ENCODE measurements at places on chromosomes 4 and X.

- no peak for DNase-seq
Measured at GRCh38 chr4:33886356-33886755, 2358.0 kb downstream of the ARAP2 start.

DNA sequence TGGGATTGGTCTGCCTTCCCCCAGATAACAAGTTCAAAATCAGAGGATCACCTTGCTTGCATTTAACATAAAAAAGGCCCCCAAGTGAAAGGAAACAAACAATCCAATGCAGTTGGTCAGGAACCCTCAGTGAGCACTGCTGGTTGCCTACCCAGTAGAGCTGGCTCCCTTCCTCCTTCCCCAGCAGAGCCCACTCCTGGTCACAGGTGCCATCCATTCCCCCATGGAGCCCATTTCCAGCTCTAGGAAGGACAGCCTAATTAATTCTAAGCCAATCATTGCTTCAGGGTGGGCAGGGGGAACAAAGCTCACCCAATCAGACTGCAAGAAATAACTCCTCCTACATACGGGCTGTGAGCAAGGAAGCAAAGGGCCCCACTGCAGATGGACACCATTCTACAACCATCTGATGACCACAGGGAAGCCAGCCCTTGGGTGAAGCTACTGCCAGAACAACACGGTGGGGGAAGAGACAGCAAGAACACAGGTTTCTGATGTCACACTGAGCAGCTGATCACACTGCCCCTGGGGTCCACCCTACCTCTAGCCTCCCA lies 86.5 kb downstream of the SH3KBP1 start:
- DNase-seq: no peak

- DNase-seq: no peak
Measured at GRCh38 chr4:53465891-53466290, 88.5 kb downstream of the FIP1L1 start.

DNA sequence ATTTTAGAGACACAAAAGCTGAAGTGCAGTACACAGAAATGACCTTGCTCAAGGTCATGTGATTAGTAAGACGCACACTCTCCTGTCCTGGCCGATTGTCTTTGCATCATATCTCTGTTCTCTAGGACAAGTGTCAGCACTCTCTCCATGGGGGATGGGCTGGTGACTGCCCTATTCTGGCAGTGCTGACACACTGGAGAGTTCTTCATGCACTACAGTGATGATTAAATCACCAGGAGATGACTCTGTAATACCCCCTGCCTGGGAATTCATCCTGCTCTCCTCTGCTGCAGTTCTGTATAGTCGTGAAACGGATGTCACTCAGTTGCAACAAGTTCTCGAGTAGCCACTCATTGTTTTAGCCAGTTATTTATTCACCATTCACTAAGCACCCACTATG lies 5.3 kb upstream of the SHISA3 start:
- DNase-seq: no peak

GRCh38 chr4:2183394-2183793 lies 58.5 kb downstream of the HAUS3 start:
- no peak for DNase-seq

DNA sequence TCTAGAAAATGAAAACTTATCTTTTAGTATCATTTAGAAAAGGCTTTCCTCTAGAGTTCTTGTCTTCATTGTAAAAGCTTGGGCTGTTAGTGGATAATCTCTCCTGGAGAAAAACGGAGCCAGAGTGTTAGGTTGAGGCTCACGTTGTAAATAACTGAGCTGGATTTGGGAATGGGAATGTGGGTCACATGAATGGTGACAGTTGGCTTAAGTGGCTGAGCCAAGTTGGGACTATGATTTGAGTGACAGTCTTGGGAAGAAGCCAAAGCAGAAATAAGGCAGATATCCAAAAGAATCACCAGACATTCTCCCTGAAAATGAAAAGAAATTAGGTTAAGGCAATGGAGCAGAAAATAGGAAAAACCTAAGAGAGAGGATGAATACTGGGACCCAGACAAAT lies 33.6 kb upstream of the PDGFC start:
- DNase-seq: no peak

DNA sequence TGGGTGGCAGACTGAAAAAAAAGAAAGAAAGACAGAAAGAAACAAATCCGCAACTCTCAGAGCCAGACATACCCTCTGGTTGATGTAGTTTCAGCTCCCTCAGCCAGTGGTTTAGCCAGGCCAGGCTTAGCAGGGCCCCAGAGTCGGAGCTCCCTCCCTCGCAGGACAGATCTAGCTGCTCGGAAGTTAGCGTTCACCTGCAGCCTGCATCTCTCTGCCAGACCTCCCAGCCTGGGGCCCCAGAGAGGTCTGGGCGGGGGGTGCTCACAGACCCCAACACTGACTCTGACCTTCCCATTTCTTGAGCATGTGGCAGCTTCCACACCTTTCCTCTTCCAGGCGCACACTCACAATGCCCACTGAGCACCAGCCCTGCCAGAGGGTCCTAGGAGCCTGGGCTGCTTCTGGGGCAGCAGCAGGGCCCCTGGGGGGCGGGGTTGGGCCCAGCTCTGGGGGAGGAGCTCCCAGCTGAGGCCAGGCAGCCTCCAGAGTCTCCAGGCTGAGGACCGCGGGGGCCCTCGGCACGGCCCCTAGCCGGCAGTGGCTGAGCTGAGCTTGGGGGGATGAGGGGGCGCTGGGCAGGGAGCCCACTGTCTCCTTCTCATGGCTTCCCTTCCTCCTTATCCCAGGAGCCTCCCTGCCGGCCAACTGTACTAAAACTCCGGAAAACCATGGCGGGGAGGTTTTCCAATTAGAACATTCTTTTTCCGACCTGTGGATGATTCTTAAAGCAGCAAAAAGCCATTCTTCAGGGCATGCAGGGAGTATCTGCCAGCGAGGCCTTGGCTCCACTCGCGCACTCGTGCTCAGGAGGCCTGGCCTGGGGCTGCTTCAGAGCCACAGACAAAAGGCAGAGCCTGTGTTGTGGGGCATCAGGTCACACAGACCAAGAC lies 4.6 kb upstream of the ZNF185 start:
- DNase-seq: no peak

DNA sequence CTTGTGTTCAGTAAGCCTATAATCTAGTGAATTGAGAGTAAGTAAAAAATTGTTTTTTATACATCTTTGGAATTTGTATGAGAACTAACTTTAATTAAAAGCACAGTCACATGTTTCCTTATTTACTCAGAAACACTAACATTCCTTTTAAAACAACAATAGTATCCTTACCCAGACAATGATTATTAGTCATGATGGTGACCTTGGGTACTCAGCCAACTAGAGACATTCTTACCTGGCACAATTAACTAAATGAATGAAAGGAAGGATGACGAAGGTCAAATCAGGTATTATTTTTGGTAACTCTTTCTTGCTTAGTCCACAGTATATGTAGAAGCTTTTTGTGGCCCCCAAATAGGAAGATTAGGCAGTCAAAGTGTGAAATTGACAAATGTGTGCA lies 901.0 kb downstream of the FAT4 start:
- no peak for DNase-seq

- no peak for DNase-seq
Measured at GRCh38 chr4:113513382-113513781, 248.2 kb downstream of the CAMK2D start.

- no peak for DNase-seq
Measured at GRCh38 chr4:99625369-99625768, 32.3 kb downstream of the C4orf54 start.

- DNase-seq: no peak
Measured at GRCh38 chrX:3362956-3363355, 16.5 kb upstream of the MXRA5 start.

DNA sequence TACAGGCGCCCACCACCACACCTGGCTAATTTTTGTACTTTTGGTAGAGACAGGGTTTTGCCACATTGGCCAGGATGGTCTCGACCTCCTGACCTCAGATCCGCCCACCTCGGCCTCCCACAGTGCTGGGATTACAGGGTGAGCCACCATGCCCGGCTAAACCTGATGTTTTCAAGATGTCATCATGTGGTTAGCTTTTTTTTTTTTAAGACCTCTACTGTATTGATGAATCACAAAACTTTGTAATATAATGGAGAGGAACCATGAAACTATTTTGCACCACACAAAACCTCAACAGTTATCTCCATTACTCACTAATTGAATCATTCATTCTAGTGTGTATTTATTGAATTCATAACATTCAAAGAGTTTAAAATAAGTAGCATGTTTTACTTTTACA lies 94.7 kb upstream of the NEIL3 start:
- peak; percentile 76 for DNase-seq

DNA sequence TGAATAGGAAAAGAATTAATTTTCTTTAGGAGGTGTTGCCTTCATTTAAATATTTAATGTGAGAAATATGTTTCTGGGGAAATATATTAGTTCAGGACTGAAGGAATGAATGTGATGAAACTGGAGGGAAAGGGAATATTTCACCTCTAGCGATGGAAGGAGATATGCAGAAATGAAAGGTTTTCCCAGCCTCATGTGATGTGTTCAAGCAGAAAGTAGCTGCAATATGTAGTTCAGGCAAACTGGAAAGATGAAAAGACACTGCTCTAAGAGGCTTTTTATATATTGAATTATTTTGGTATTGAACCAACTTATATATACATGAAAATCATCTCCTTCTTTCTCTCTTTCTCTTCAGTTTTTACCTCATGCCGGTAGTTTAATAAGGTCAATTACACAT lies 3.4 kb downstream of the GRID2 start:
- no peak for DNase-seq

- DNase-seq: no peak
Measured at GRCh38 chrX:15750611-15751154, 12.6 kb downstream of the CA5B start.
